AML-193 (cell line): ENCODE measurements at places on chromosomes 1 and 21.
A peak's percentile ranks its signal among the peaks of the same experiment; 100 is the strongest.

DNA sequence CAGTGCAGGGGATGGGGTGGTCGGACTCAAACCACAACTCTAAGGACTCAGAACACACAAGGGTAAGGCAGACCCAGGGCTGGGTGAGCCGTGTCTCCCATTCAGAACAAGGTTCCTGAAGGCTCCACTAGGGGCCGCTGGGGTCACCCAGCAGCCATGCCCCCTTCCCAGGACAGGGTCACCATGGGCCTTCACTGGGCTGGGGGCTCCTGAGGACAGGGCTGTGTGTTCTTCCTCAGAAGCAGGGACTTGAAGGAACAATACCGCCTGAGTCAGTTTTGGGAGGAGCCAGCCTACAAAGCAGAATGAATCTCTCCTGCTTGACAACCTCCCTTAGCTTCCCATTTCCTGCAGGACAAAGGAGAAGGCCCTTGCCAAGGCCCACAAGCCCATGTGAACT lies 15.4 kb downstream of the RIMS3 start:
- DNase-seq: no peak

DNA sequence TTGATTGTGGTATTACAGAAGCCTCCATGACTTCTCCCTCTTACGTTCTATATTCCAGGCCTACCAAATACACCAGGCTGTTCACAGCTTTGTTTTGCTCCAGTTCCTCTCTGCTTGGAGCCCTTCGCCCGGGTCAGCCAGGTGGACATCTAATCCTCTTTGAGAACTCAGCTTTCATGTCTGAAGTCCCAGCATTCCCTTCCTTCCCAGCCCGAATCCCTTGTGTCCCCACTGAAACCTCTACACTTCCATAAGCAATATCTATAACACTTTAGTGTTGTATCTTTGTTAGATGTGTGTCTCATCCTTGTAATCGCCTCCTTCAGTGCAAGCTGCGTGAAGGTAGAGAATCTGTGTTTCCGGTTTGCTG lies 1.9 kb downstream of the RNF11 start:
- no peak for DNase-seq

GRCh38 chr21:36079010-36079649 lies 9.3 kb downstream of the CBR1 start:
- DNase-seq: peak; percentile 47

DNA sequence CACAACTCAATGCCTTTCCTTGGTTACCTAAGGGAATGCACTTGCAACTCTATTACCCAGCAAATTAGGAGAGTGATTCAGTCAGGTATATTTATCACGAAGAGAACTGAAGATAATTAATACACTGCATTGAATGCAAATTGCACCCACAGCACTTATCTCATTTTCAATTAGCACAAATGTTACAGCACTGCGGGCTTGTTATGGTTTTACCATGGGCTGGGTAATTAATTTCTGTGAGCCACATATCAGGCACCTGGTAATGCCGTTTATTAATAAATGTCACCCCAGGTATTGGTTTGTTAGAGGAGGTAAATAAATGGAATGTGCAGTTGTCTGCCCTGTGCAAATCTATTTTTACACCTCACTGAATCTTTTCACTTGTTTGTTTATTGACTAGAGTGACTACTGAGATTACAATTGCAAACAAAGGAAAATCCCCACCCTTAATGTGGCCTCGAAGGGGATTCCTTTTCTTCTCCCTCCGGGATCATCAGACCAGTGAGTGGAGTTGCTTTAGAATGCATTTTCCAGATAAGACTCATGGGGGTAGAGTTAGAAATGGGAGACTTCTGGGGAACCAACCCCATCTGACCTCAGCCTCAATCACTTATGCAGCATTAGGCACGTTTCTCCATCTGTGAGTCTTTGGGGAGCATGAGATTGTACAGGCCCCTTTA lies 269.3 kb downstream of the RPS6KC1 start:
- DNase-seq: no peak

DNA sequence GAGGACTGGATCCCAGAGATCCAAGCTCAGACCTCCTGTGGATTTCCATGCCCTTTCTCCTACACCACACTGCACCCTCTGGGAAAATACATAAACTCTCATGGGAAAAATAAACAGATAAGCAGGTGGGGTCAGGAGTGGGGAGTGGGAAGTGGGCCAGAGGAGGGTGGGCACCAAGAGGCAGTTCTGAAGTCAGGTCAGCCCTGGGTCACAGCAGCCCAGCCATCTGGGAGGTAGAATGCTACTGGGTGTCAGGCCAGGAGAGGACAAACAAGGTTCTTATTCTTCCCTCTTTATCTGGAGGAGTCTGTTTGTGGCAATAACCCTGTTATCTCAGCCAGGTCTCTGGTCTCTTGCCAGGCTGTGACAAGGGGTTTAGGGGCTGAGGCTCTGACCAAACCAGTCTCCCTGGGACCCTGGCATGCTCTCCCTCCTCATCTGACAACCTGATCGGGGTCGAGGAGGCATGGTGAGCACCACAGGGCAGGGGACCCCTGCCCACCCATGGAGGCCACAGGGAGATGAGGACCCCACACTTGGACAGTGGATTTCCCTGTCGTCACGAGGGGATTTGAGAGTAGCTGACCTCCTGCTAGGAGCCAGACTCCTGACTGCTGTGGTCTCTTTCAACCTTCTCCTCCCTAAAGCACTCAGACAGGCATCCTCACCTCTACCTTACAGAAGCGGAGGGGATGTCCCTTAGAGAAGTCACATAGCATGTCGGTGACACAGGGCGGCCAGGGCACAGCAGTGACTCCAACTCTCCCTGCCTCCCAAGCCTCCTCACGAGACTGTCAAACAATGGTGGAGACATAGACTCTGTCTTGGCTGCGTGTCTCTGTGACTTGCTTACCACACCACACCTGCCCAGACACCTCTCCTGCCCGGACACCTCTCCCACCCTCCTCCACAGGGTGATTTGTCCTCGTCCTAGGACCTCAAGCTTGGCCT lies 51.3 kb upstream of the IFFO2 start:
- no peak for DNase-seq

DNA sequence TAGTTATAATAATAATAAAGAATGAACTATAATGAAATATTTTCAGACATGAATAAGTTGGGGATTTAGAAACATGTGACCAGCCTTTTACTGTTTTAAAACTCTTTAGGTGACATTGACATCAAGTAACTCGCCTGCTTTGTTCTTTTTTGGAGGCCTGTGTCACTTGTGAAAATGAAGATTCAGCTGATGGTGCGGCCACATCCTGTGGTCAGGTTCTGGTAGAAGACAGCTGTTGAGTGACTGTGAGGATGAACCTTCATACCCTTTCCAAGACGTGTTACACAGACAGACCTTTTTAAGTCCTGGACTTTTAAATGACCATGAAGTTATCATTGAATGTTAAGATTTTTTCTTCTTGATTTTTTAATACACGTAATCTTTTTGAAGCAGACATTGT lies 10.3 kb downstream of the UTS2 start:
- no peak for DNase-seq

DNA sequence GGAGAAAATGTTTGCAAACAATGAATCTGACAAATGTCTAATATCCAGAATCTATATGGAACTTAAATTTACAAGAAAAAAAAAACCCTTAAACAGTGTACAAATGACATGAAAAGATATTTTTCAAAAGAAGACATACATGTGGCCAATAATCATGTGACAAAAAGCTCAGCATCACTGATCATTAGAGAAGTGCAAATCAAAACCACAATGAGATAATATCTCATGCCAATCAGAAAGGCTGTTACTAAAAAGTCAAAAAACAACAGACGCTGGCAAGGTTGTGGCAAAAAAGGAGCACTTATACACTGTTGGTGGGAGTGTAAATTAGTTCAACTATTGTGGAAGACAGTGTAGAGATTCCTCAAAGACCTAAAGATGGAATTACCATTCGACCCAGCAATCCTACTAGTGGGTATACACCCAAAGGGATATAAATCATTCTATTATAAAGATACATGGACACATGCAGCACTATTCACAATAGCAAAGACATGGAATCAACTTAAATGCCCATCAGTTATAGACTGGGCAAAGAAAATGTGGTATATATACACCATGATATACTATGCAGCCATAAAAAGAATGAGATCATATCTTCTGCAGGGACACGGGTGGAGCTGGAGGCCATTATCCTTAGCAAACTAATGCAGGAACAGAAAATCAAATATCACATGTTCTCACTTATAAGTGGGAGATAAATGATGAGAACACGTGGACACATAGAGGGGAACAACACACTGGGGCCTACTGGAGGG lies 123.2 kb downstream of the PTPRC start:
- no peak for DNase-seq

DNA sequence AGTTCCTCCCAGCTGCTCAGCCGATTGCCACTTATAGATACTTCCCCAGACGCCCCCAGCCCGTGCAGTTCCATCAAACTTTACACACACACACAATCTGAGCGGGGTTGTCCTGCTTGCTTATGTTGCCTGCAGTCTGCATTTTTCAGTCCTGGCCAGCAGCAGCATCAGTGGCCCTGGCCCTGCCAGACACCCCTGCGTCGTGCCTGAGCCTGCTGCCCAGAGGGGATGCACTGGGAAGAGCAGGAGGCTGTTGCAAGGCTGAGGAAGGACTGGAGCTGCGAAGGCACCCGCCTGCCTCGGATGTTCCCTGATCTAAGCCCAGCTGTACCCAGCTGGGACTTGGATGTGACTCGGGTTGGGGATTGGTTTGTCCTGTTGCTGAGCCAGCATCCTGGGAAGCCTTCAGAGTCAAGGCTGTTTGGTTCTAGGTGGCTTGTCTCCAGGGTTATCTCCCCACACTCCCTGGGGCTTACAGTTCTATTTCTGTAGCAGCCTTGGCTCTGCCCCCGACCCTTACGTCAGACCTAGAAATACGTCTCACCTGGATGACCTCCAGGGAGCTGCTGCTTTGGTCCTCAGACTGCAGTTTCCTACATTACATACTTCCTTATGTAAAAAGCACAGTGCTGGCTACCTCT lies 42.3 kb downstream of the MAN1C1 start:
- no peak for DNase-seq

DNA sequence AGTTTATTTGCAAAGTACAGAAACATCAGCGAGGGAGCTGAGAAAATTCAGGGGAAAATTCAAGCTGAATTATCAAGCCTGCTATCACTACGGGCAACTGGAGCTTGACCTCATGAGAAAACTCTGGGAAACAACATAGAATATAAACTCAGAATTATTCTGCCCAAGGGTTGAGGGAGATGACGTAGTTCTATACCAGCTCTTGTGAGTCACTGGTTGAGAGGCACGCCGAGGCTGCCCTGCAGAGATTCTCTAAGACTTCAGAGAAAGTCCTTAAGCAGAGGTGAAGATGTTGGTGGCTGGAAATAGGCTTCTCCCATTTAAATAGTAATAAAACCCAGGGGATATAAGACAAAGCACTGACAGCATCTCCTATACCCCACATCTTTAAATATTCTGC lies 12.3 kb downstream of the SYDE2 start:
- DNase-seq: no peak

- DNase-seq: no peak
These were observed 519.0 kb downstream of the LTN1 start for GRCh38 chr21:28473530-28474220.
